ENCODE measurements at places on chromosomes 13 and 19.

- no peak for DNase-seq
These were observed 10.0 kb downstream of the NMRK2 start for GRCh38 chr19:3942790-3943409.

- DNase-seq = peak; percentile 92
These were observed 1.0 kb downstream of the FSTL3 start for GRCh38 chr19:677201-677600.

DNA sequence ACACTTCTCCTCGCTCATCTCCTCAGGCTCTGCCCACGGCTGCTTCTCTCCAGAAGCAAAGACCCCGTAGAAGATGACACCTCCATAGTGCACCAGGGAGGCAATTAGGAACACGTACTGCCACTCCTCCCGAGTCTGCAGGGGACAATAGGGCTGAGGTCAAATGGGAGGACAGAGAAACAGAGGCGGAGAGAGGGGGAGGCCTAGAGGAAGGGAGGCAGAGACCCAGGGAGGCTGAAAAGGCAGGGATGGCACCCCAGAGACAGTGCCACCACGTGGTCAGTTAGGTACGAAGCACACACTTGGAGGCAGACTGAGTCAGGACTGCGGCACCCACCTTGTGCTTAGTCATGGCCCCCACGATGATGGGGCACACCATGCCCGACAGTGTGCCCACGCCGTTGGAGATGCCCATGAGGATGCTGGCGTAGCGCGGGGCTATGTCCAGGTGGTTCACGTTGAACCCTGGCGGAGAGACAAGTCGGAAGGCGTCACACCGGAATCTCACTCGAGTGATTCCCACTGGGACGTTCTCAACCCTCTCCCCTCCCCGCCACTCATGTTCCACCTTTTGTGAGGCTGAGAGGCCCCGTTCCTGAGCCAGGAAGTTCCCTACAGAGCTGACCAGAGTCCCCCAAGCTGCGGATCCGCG, 5.6 kb downstream of the GFY start:
- no peak for DNase-seq

- no peak for DNase-seq
These were observed 1992.9 kb upstream of the PCDH20 start for GRCh38 chr13:63408331-63409189.

DNA sequence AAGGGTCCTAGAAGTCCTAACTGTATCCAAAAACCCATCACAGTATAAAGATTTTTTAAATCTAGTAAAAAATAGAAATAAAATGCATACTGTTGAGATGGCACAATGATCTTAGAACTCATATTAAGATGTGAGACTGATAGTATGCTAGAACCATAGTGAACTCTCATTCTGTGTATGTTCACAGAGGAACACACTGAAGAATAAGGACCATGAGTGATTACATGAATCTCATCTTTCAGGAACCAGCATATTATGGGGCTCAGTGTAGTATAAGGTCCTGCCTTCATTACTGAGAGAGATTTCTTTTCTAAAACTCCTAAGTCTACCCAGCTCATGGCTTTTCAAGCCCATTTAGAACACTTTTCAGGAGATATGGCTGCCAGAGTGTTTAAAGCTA, 59.8 kb upstream of the RFC3 start:
- DNase-seq = no peak

GRCh38 chr19:18108897-18109296, 11.3 kb downstream of the MAST3 start:
- no peak for DNase-seq

DNA sequence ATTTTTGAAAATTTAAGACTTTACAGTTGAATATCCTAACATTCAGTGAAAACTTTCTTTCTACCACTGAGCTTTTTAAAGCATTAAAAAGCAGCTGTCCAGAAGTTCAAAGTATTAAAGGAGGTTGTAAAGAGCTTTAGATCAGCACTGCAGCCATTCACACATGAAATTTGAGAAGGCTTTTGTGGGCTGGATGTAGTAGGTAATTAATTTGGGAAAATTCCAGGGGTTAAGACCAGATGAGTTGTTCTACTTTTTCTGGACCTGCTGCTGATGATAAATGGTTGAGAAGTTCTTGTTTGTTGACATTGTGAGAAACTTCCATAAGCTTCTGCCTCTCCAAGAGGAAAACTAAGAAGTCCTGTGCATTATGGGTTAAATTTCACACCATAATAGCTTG, 1779.6 kb upstream of the PRR20A start:
- DNase-seq = no peak

GRCh38 chr13:82344867-82345266, 1537.4 kb downstream of the SLITRK1 start:
- no peak for DNase-seq

DNA sequence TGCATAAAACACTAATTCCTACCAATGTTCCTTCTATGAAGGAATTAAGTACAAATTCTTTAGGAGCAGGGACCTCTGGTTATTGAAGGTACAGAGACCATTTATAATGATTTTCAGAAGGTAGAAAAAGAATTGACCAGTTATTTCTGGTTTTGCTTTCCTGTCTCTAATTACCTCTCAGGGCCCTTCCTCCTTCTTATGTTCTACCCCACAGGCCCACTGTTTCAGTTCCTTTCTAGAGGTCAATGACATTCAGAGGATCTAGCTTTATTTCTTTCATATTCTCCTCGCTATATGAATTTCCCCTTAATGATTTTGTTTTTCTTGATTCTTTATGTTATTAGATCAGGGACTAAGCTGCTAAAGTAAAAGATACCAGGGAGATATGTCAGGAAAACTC, 345.0 kb upstream of the SPRY2 start:
- DNase-seq = no peak

GRCh38 chr13:43804461-43805070, 17.8 kb upstream of the ENOX1 start:
- peak; percentile 18 for DNase-seq

DNA sequence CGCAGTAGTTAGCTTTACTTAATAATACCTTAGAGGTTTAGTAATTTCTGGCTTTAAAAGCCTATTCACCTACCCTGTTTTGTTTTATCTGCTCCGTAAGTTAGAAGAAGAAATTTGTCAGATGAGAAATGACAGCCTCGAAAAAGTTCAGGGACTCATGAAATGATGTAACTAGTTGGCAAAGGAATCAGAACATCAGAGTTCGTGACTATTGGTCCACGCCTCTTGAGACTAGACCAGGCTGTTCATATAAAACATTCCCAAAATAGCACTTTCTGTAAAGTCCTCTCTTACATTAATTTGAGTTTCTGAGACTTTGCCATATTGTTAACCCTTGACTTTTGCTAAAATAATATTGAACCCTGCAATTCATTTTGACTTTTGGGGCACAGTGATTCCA, 92.0 kb downstream of the HS6ST3 start:
- no peak for DNase-seq

- no peak for DNase-seq
These were observed 189.7 kb downstream of the ENOX1 start for GRCh38 chr13:43596924-43597598.

DNA sequence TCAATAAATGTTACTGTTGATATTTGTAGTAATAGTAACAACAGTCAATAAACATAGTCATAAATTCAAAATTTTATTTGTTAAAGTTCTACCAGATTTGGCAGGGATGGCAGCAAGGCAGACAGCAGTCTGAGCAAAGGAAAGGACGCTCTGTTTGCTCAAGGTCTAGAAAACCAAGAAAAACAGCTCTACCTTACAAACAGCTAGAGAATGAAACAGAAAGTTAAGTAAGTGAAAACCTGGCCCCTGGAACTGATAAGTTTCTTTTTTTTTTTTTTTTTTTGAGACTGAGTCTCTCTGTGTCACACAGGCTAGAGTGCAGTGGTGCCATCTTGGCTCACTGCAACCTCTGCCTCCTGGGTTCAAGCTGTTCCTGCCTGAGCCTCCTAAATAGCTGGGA, 27.9 kb downstream of the ENOX1 start:
- DNase-seq = no peak

GRCh38 chr13:32796754-32797153, 210.5 kb downstream of the PDS5B start:
- DNase-seq = no peak

DNA sequence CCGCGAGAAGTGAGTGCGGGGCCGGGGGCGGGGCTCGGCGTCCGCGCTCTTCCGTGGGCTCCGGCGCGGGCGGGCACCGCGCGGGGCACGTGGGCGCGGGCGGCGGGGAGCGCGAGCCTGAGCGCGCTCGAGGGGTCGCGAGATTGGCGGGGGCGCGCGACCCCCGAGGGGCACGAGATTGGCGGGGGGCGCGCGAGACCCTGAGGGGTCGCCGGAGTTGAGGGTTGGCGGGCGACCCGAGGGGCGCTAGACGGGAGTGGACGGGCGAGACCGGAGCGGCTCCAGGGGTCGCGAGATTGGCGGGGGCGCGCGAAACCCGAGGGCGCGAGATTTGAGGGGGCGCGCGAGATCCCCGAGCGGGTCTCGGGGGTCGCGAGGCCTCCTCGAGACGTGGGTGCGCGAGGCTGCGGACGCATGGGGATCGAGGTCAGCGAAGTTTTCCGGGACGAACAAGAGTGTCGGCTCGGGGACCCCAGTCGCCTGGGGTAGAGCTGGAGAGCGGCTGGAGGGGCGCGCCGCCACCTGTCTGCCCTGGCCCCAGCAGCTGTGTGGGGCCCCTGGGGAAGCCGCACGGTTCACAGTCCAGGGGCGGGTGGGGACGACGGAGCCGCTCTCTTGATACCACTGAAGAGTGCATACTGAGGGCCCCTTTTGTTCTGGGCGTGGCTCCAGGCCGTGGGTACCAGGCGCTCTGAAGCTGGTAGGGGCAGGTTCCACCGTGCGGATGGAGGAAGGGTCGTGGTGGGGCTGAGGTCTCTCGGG, 682 bp downstream of the SSBP4 start:
- DNase-seq = no peak

DNA sequence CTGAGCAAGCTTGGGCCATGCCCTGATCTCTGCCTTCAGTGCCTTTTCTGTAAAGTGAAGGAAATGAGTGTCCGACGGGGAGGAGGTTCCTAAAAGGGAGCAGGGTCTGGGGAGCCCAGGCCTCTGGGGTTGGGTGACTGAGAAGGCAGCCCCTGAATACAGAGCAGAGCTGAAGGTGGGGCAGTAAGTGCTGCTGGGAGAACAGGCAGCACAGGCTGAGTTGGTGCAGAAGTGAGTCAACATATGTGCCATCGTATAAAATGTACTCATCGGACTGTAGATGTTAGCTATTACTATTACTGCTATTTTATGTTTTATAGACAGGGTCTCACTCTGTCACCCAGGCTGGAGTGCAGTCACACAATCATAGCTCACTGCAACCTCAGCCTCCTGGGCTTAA, 1.0 kb upstream of the HAMP start:
- DNase-seq = no peak

DNA sequence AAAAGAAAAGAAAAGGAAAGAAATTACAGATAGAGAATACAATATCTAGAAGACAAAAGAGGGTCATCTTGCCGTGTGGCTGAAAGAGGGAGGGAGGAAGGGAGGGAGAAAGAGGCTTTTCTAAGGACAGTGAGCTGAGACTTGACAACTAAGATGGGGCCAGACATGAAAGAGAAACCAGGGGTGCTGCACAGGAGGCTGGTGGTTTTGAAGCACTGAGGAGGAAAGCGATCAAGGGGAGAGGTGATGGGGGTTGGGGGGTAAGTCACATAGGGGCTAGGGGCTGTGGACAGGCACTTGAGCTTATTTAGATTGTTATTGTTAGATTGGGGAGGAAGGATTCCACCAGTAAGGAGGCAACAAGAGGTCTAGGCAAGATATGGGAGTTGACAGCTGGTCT, 17.3 kb downstream of the PNPLA6 start:
- no peak for DNase-seq

All from RCC 7860 (cell line).